Aortic smooth muscle cell (primary cell): ENCODE measurements at places on chromosomes 5 and 9. TPM values are rescaled to one million over a fixed set of nuclear protein-coding genes. Genes with fewer than 3 reads are reported as not detected.

Gene TRIM36
- total RNA-seq = 0.53 and 0.75 TPM in 2 replicates

Gene PBX3
- 18.0 and 27.2 TPM in 2 replicates for total RNA-seq

Gene PCDHGB6
- total RNA-seq = 3.3 and 4.7 TPM in 2 replicates

Gene FOXD4L5
- total RNA-seq = under 0.01 and 0.06 TPM in 2 replicates

Gene TAF9
- total RNA-seq = 78.1 and 87.4 TPM in 2 replicates

Gene TEX48
- not detected in 2 replicates for total RNA-seq

Gene GPR150
- 0.06 and 0.13 TPM in 2 replicates for total RNA-seq

Gene ELAVL2
- total RNA-seq = 0.12 and 0.13 TPM in 2 replicates

Gene GLRA1
- total RNA-seq = not detected in 2 replicates

Gene SLC34A3
- 0.06 and 0.13 TPM in 2 replicates for total RNA-seq

Gene GMCL2
- not detected in 2 replicates for total RNA-seq

Gene GPR21
- total RNA-seq = 0.87 and 1.1 TPM in 2 replicates

Gene CRB2
- not detected in 2 replicates for total RNA-seq

Gene C9orf153
- 0.25 and 0.26 TPM in 2 replicates for total RNA-seq

Gene MRPS30
- 53.7 and 63.3 TPM in 2 replicates for total RNA-seq

Gene FBP1
- total RNA-seq = not detected in 2 replicates

Gene ANKRD31
- total RNA-seq = 0.06 and 0.13 TPM in 2 replicates

Gene CCL27
- not detected in 2 replicates for total RNA-seq

Gene PCDHA1
- under 0.01 and 0.06 TPM in 2 replicates for total RNA-seq

Gene SLC45A2
- total RNA-seq = 0.19 TPM in 1 of 2 replicates, not detected in the other

Gene TLX3
- not detected in 2 replicates for total RNA-seq

Gene KIF12
- not detected in 2 replicates for total RNA-seq

Gene IL3
- total RNA-seq = not detected in 2 replicates

Gene SUB1
- 90.9 and 171 TPM in 2 replicates for total RNA-seq

Gene BARHL1
- total RNA-seq = not detected in 2 replicates

Gene SUSD1
- total RNA-seq = 23.8 and 23.9 TPM in 2 replicates

Gene KCNIP1
- not detected in 2 replicates for total RNA-seq

Gene RHOBTB3
- 27.5 and 34.6 TPM in 2 replicates for total RNA-seq

Gene CBY3
- 0.12 TPM in 1 of 2 replicates, not detected in the other for total RNA-seq

Gene ZDHHC11B
- 0.26 TPM in 1 of 2 replicates, not detected in the other for total RNA-seq

Gene HAVCR1
- not detected in 2 replicates for total RNA-seq

Gene ZDHHC21
- total RNA-seq = 11.6 and 12.2 TPM in 2 replicates

Gene ATP6V0E1
- 318 and 333 TPM in 2 replicates for total RNA-seq

Gene SV2C
- under 0.01 TPM in 1 of 2 replicates, not detected in the other for total RNA-seq

Gene PCDHB13
- 0.81 and 1.1 TPM in 2 replicates for total RNA-seq

Gene CSF1R
- under 0.01 TPM in 1 of 2 replicates, not detected in the other for total RNA-seq

Gene CTSV
- total RNA-seq = 0.26 and 0.37 TPM in 2 replicates

Gene MIER3
- total RNA-seq = 12.9 and 22.2 TPM in 2 replicates

Gene PTGS1
- 38.4 and 138 TPM in 2 replicates for total RNA-seq

Gene NSG2
- total RNA-seq = not detected in 2 replicates

Gene CD180
- 0.06 TPM in 1 of 2 replicates, not detected in the other for total RNA-seq

Gene PHF24
- 0.06 and 0.13 TPM in 2 replicates for total RNA-seq

Gene FAM193B
- total RNA-seq = 11.2 and 16.0 TPM in 2 replicates

Gene SGCD
- total RNA-seq = 16.9 and 37.3 TPM in 2 replicates

Gene EFCAB9
- total RNA-seq = not detected in 2 replicates

Gene RPL12
- total RNA-seq = 1,147 and 1,162 TPM in 2 replicates

Gene MELK
- total RNA-seq = 18.8 and 26.2 TPM in 2 replicates

Gene ARID3C
- 0.31 TPM in 1 of 2 replicates, not detected in the other for total RNA-seq

Gene ZFP37
- 1.2 and 1.8 TPM in 2 replicates for total RNA-seq

Gene HEMGN
- not detected in 2 replicates for total RNA-seq

Gene TMEM252
- total RNA-seq = not detected in 2 replicates

Gene C5orf22
- 12.0 and 12.8 TPM in 2 replicates for total RNA-seq

Gene CACNA1B
- total RNA-seq = not detected in 2 replicates

Gene SLC6A18
- total RNA-seq = not detected in 2 replicates

Gene OTULINL
- not detected in 2 replicates for total RNA-seq

Gene PAM
- 554 and 971 TPM in 2 replicates for total RNA-seq
